Suprapubic skin (tissue), 4 donors: ENCODE measurements at places on chromosomes 5 and 9. TPM values are rescaled to one million over a fixed set of nuclear protein-coding genes. Genes with fewer than 3 reads are reported as not detected.

Gene NUTM2F
- not detected for total RNA-seq

Gene PCSK1
- total RNA-seq = 1.4 TPM

Gene OBP2B
- total RNA-seq = 11.7 TPM

Gene IRGM
- total RNA-seq = not detected

Gene ZDHHC11
- total RNA-seq = 7.5 TPM

Gene SCGB3A2
- not detected for total RNA-seq

Gene SLC23A1
- total RNA-seq = not detected

Gene AK1
- total RNA-seq = 22.6 TPM

Gene PCDHGA9
- total RNA-seq = 4.9 TPM

Gene IFNA2
- not detected for total RNA-seq

Gene CDH6
- 0.93 TPM for total RNA-seq

Gene C1QTNF2
- not detected for total RNA-seq

Gene TBC1D9B
- total RNA-seq = 177 TPM

Gene SPATA6L
- 3.5 TPM for total RNA-seq

Gene PCDHGC5
- total RNA-seq = 1.6 TPM

Gene ENDOG
- 34.0 TPM for total RNA-seq

Gene GPR151
- not detected for total RNA-seq

Gene DDX4
- not detected for total RNA-seq

Gene ZNF883
- 0.31 TPM for total RNA-seq

Gene GABRA1
- total RNA-seq = not detected

Gene C9orf50
- 0.64 TPM for total RNA-seq

Gene SPAG8
- total RNA-seq = 0.52 TPM

Gene ADGRV1
- total RNA-seq = 7.5 TPM

Gene DBH
- total RNA-seq = not detected
